Activated CD4-positive, alpha-beta T cell treated with anti-CD3 and anti-CD28 coated beads, Interleukin-2, amount 50 U/mL, for 24 hours (primary cell): ENCODE measurements at places on chromosomes 11 and 22.

DNA sequence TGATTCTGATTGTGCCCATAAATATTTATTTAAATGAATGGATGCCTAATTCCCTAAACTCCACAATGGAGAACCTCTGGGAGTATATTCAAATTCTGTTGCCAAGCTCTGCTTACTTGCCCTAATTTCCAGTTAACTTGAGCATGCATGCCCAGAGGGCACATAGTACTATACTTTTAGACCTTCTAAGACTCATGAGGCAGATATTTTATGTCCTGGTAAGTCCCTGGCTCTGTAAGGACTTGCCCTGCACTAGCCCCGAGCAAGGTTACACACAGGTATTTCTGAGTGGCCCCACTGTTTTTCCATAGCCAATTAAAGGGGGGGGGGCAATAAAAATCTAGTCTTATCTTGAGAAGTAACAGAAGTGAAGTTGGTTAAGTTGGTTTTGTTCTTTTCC lies 21.1 kb upstream of the CAPRIN1 start:
- DNase-seq: no peak

GRCh38 chr11:65574811-65575567 lies 864 bp upstream of the EHBP1L1 start:
- no peak for DNase-seq

- DNase-seq: no peak
These were observed 2.8 kb upstream of the ANO9 start for GRCh38 chr11:444396-445144.

- no peak for DNase-seq
These were observed 97.1 kb downstream of the ME3 start for GRCh38 chr11:86575208-86575855.

DNA sequence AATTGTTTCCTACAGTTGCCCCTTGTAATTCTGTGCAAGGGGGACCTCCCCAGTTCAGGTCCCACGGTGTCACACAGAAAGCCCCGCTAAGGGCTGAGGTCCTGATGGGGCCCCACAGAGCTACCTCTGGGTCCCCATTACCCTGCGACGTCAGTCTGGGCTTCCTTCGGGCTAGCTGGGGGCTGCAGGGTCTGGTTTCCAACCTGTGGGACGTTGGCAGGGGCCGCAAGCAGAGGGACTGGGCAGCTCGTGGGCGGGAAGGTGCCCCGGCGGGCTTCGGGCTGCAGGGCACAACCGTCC lies 698 bp downstream of the SLC37A4 start:
- no peak for DNase-seq

DNA sequence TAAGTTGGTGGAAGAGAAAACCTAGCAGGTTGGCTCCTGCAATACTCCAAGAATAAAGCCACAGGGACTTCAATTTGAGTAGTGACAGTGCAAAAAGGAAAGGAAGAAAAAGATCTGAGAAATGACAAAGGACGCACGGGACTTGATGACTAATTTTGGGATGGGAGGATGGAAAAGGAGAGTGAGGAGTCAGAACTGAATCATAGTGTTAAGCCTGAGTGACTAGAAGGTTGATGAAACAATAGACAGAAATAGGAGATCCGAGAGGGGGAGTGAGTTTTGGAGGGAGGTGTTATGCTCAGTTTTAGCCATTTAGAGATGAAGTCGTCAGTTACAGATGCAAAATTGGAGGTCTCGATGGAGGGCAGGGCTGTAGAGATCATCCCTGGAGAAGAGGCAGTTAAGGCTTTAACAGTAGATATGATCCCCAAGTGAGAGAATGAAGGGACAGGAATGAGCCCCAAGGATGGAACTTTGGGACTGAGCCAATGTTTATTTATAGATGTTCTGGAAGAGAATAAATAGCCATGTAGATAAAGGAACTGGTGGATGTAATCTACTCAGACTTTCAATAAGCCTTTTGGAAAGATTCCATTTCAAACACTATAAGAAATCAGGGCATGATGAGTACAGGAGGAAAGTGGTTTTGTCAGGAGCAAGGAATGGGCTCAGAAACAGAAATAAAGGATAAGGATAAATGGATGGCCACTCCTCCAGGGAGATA lies 108.9 kb upstream of the NCAM1 start:
- DNase-seq: no peak

- no peak for DNase-seq
These were observed 31.8 kb downstream of the ARHGAP1 start for GRCh38 chr11:46668480-46669085.

GRCh38 chr11:100827934-100828661 lies 141.0 kb downstream of the ARHGAP42 start:
- DNase-seq: no peak

GRCh38 chr11:2701898-2702434 lies 2.2 kb upstream of the KCNQ1OT1 start:
- DNase-seq: no peak

GRCh38 chr11:116539836-116540418 lies 232.9 kb downstream of the BUD13 start:
- no peak for DNase-seq

DNA sequence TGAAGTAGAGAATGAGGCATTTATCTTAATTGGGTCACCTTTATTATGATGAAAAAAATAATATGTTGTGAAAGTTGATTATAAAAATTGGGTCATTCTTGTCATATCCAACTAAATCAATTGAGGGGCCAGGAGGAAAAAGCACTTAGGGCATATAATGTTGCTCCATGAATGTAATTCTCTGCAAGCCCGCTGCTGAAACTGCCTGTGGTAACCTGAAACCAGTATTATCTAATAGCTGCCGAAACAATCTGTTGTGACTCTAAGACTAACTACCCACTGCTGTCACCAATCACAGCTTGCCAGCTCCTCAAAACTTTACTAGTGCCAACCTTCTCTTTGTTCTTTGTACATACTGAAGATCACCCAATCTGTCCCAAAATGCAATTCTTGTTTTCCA lies 115.8 kb downstream of the ATG16L2 start:
- DNase-seq: no peak

DNA sequence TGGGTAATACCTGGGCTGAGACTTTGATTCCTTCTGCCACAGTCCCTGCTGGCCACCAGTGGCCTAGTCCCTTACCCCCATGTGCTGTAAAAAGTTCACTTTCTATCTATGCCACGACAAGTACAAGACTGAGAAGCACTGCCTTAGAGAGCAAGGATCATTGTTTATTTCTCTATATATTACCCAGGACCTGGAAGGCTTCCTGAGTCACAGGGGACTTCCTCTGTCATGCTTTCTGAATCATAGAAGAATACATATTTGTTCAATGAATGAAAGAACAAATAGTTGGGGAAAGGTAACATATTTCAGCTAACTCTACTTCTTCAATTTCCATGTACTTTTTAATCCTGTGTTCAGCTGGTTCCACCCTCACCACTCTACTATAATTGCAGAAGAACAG lies 5.5 kb upstream of the SYT9 start:
- no peak for DNase-seq

DNA sequence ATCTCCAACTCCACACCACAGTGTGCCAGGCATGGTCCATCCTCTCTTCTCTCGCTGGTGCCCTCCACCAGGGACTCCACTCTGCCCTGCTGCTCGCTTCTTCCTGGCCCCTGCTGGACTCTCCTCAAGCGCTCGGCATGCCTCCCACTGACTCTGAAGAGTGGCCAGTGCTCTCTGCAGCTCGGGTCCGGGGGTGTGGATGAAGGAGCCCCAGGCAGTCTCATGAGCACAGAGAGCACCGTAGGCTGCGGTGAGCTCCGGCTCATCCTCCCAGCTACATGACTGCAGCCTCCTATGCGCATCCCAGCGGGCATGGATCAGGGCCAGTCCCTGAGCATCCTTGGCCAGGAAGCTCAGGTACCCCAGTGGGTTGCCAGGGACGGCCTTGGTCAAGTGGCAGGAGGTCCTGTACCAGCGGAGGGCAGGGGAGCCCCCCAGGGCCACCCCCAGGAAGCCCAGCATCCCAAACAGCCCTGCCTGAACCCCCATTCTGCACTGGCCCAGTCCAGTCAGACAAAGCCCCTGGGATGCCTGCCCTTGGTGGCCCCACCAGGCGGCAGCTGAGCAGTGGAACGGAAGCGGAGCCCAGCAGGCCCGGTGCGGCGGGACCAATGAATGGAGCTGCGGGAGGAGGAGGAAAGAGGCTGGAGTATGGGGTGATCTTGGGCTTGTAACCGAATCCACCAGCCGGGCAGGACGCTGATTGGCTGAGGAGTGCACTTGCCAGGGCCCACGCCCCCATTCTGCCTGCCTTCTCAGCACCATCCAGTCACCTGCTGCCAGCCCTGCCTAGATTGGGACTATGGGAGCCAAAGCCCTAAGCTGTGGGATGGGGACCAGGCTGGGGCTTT lies at the start of gene PLA2G3:
TSS of gene PLA2G3 (minus strand) at position 643 of the 851 bp plus-strand sequence. CDS start at position 489, 154 bp downstream.
- no peak for DNase-seq

- no peak for DNase-seq
These were observed 86.4 kb downstream of the CDKN1C start for GRCh38 chr11:2798951-2799761.

GRCh38 chr11:118663381-118663780 lies 16.1 kb downstream of the TREH start:
- no peak for DNase-seq

DNA sequence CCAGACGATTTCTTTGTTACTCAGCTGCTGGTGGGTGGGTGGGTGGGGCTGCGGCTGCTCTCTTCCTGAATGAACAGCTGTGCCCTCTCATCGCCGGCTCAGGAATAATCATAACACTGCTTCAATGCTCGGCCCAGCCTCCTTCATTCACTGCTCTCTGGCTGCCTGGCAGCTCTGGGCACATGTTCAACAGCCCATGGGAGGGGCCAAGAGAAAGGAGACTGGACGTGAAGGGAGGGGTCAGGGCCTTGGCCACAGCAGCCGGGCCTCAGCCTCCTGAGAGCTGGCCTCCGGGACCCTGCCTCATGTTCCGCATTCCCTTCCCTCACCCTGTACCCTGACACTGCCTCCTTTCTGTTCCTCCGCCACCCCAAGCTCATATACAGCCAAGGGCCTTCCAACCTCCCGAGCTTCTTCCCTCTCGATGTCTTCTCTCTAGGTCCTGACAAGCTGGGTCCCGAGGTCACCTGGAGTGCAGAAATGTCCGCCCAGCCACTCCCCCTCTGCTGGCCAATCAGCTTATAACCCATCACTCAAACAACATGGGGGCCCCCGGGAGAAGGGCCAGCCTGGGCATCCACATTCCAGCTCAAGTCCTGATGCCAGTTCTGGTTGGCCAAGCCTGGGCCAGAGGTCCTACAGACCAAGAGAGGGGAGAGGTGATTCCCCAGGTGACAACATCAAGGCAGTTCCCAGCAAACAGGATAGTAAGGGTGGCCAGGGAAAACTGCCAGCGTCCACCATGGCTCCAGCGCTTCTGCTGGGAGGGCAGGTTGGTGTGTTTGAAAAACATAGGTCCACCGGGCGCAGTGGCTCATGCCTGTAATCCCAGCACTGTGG lies 3.2 kb upstream of the CSDC2 start:
- no peak for DNase-seq

- no peak for DNase-seq
These were observed 5.5 kb upstream of the CYTH4 start for GRCh38 chr22:37276776-37277175.

DNA sequence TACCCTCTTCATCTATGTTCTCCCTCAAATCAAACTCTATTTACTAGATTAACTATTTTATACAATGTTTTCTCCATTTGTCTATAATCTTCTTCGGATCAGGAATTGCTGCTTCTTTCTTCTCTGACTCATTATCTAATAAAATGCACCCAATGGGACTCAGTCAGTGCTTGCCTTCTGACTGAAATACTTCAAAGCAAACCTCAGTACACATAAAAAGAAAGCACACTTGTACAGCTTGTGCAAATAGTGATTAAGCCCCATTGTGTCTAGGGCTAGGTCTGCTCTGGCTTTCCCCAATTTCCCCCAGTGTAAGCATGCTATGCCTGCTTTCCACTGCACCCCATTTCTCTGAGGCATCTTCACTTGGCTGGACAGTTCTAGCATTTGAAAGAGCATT lies 118.6 kb upstream of the C11orf87 start:
- no peak for DNase-seq

- DNase-seq: no peak
These were observed 40.2 kb downstream of the RRM1 start for GRCh38 chr11:4134806-4135205.

GRCh38 chr22:33272871-33273270 lies 214.7 kb upstream of the SYN3 start:
- no peak for DNase-seq

DNA sequence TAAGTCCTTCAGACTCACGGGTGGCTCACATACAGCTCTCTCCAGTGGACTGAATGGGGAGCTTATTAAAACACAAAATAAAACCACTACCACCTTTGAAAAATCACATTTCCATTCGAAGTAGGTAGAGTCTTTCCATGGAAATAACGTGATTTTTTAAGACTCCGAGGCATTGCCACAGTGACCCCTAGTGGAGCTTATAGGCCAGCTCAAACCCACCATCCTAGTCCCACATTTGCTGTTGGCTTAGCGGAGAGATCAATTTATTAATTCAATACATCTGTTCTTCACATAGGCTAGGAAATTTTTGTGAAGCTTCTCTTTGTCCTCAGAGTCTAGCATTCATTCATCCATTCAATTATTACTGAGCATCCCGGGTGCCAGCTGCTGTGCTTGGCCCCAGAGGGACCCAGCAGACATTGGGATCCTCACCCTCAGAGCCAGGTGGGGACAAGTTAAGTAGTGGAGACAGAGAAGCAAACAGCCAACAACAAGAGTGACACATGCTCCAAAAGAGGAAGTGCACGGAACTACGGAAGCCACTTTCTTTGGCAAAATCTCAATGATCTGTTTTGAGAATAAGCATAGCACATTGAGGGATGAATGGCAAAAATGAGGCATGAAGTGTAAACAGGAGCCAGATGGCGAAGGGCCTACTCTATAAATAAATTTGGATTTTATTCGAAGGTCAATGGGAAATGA lies 10.2 kb upstream of the P4HA3 start:
- no peak for DNase-seq

GRCh38 chr11:67167091-67167490 lies 48.0 kb downstream of the KDM2A start:
- DNase-seq: no peak

GRCh38 chr22:27720860-27721259 lies 80.7 kb downstream of the MN1 start:
- DNase-seq: no peak

- no peak for DNase-seq
These were observed 29.0 kb downstream of the CAPN1 start for GRCh38 chr11:65210748-65211147.

DNA sequence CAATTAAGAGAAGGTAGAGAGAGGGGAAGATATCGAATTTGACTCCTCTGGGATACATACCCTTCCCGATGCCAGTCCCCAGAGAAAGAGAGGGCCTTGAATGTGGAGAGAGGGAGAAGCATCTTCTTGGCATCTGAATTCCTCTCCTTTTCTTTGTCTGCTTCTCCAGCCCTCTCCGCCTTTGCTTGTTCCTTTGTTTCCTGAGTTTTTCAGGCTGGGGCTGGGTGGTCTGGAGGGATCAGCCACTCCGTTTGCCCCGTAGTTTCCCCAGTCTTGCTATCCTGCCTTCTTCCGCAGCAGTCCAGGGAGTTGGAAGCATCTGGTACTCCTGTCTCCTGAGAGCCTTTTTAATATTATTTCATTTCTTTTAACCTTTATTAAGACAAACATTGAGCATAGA lies 107.1 kb upstream of the CADM1 start:
- no peak for DNase-seq

GRCh38 chr22:38088629-38089473 lies 4.9 kb upstream of the SLC16A8 start:
- DNase-seq: no peak
